Activated CD8-positive, alpha-beta T cell treated with anti-CD3 and anti-CD28 coated beads, Interleukin-2, amount 10 ng/mL, durations not matched to agents 7 days and 5 days (primary cell): ENCODE measurements at places on chromosomes 5 and 9.

- no peak for DNase-seq
- H3K4me3 ChIP-seq: no peak overlapping the region
- no peaks in the 10 kb centered on the region for H3K27me3 ChIP-seq
- H3K4me1 ChIP-seq: peaks cover 5% of the 10 kb centered on the region
- H3K36me3 ChIP-seq: no peaks in the 10 kb centered on the region
Measured at GRCh38 chr5:75148051-75148450, 88.6 kb downstream of the ANKRD31 start.

- no peaks in the 10 kb centered on the region for H3K36me3 ChIP-seq
- no peak for DNase-seq
- no peak overlapping the region for H3K4me3 ChIP-seq
Measured at GRCh38 chr5:160550075-160550474, 128.4 kb downstream of the PTTG1 start.

DNA sequence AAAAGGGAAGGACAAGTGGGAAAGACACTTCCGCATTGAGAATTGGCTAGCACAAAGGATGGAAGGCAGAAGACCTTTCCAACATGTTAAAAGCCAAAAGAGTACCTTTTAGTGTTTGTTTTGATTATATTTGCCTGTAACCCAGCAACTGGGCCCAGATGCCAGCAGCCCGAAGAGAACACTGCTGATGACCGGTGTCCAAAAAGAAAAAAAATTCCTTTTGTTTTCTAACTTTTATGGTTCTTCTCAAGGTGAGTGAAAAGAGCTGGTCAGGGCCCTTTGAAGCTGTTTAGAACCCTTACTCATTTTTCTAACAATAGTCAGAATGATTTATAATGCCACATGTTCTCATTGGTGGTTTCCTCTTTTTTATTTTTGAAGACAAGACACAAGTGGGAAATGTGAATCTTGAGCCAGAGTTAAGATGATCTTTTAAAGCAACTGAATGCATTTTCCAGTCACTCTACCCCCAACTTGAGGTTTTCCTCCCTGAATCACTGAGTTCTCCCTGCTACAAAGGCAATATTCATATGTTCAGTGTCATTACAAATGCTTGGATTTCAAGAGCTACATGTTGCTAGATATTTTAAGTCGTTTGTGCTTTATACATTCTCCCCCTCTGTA, 32.3 kb upstream of the ZNF462 start:
- H3K36me3 ChIP-seq: no peaks in the 10 kb centered on the region
- no peak overlapping the region for H3K27ac ChIP-seq
- no peaks in the 10 kb centered on the region for H3K27me3 ChIP-seq
- no peak overlapping the region for H3K4me3 ChIP-seq
- H3K4me1 ChIP-seq: no peaks in the 10 kb centered on the region

DNA sequence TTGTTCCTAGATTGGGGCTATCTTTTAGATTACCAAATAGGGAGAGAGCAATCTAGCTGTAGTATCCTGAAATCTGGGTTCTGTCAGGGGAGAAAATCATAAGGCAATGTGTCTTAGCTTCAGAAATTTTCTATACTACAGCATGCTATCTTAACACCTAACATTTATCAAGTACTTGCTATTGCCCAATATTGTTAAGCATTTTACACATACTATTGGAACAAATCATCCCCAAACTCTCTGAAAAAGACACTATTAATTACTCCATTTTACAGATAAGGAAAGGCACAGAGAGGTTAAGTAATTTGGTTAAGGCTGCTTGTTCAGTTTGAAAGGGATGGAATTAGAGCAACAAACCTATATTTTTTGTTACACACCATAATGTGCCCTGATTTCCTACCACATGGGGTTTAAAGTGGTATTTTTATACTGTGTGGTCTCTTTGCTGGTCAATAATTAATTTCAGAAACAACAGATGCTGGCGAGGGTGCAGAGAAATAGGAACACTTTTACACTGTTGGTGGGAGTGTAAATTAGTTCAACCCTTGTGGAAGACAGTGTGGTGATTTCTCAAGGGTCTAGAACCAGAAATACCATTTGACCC, 57.2 kb upstream of the RIC1 start:
- no peak overlapping the region for H3K27ac ChIP-seq
- no peaks in the 10 kb centered on the region for H3K27me3 ChIP-seq
- H3K4me1 ChIP-seq: peaks cover 12% of the 10 kb centered on the region
- DNase-seq: no peak
- no peak overlapping the region for H3K4me3 ChIP-seq

DNA sequence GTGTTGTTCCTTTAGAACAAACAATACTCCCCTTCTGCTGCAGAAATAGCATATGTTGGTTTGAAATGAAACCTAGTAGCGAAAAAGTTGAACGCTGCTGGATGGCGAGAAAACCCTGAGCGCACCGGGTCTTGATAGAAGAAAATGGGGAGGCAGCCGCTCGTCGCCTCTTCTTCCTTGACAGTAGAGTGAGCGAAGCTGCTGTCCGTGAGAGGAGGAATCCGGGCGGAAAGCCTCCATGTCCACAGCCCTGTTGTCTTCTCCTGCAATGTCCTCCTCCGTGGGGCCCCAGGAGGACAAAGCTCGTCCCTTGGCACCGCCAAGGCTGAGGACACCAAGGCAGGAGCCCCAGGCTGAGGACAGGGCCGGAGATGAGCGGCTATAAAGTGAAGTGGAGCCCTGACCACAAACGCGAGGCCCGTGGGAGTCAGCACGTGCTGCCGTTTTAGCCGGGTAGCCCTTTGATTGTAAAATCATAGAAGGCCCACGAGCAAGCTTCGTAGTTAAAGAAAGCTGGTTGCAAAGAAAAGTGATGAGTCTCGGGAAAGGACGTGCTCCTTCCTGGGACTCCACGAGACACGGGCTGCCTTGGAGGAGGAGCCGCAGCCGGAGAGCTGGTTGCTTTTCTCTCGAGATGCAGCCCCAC, 35.6 kb downstream of the MRPL36 start:
- no peaks in the 10 kb centered on the region for H3K36me3 ChIP-seq
- no peak overlapping the region for H3K27ac ChIP-seq
- no peak for DNase-seq
